ENCODE measurements at places on chromosomes 1 and 21. TPM values are rescaled to one million over a fixed set of nuclear protein-coding genes. Genes with fewer than 3 reads are reported as not detected.

GRCh38 chr21:33256019-33256418 is 10.1 kb upstream of the IL10RB start:
- H3K4me1 ChIP-seq = no peaks in the 10 kb centered on the region
- H3K27ac ChIP-seq = no peak overlapping the region
- peaks cover 8% of the 10 kb centered on the region for H3K36me3 ChIP-seq

Gene RBM11
- polyA plus RNA-seq = not detected

DNA sequence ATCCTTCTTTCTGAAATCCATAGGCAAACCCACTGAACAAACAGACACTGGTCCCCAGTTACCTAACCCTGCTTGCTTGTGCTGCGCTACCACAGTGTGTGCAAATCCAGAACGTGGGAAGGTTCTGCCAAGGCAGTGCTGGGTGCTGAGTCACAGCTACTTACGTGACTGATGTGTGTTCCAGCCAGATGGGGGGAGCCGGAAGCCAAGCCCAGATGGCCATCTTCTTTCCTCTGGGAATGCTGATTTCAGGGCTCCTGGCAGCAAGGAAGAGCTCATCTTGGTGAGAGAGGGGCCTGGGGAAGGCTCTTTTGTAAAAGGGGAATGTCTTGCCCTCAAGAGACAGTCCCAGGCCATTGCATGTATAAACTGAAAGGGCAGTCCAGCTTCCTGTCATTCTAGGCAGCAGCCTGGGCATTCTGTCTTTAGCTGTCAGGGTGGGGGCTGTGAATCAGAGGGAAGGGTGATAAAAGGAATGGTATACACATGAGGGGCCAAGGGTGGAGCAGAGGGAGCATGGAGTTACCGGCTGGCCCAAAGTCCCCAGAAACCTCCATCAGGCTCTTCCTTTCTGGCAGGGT is 54.1 kb downstream of the CD46 start:
- no peaks in the 10 kb centered on the region for H3K36me3 ChIP-seq
- no peaks in the 10 kb centered on the region for H3K27me3 ChIP-seq
- H3K4me1 ChIP-seq = no peaks in the 10 kb centered on the region
- DNase-seq = peak; percentile 91
- no peak overlapping the region for H3K4me3 ChIP-seq

- no peaks in the 10 kb centered on the region for H3K36me3 ChIP-seq
- H3K4me1 ChIP-seq = no peaks in the 10 kb centered on the region
- H3K27ac ChIP-seq = no peak overlapping the region
- peaks cover 2% of the 10 kb centered on the region for H3K27me3 ChIP-seq
Observed at GRCh38 chr1:92192246-92192645, 25.5 kb upstream of the C1orf146 start.

Gene EPHA8
- polyA plus RNA-seq = not detected
